RPMI8226 (cell line): ENCODE measurements at places on chromosomes 4 and X.

GRCh38 chrX:122418758-122419157, 765.3 kb upstream of the GRIA3 start:
- DNase-seq, result peak; percentile 65

- DNase-seq, result peak; percentile 59
Measured at GRCh38 chr4:120753854-120754253, 168.7 kb downstream of the PRDM5 start.

GRCh38 chr4:7705062-7705461, 234.6 kb downstream of the AFAP1 start:
- DNase-seq, result no peak

GRCh38 chr4:140069066-140069465, 84.9 kb downstream of the MAML3 start:
- DNase-seq, result no peak

- no peak for DNase-seq
Measured at GRCh38 chrX:134706138-134706537, 47.9 kb upstream of the PLAC1 start.
